ENCODE measurements at places on chromosomes 12 and 14. TPM values are rescaled to one million over a fixed set of nuclear protein-coding genes. Genes with fewer than 3 reads are reported as not detected.

CISTR gene
- 2.1 TPM for total RNA-seq

NEDD8 gene
- total RNA-seq = 214 TPM

SLC39A5 gene
- total RNA-seq = not detected

ABHD12B gene
- not detected for total RNA-seq

ACOT4 gene
- 0.77 TPM for total RNA-seq

PPFIA2 gene
- 0.82 TPM for total RNA-seq

CPNE8 gene
- total RNA-seq = 7.2 TPM

PAN2 gene
- 49.5 TPM for total RNA-seq

GON7 gene
- 19.0 TPM for total RNA-seq

PPP2R5E gene
- total RNA-seq = 34.5 TPM

SLCO1B1 gene
- total RNA-seq = not detected

OASL gene
- 0.25 TPM for total RNA-seq

WNT1 gene
- total RNA-seq = not detected

GALNT8 gene
- 1.5 TPM for total RNA-seq

ETFRF1 gene
- total RNA-seq = 71.5 TPM

ZBTB42 gene
- total RNA-seq = 5.7 TPM

TGFB3 gene
- 27.2 TPM for total RNA-seq

IL31 gene
- total RNA-seq = not detected

LRP1-AS gene
- total RNA-seq = not detected

DYRK2 gene
- 42.6 TPM for total RNA-seq

FAM181A gene
- not detected for total RNA-seq

OVCH1 gene
- total RNA-seq = 0.25 TPM

GPR68 gene
- 0.41 TPM for total RNA-seq

INHBE gene
- not detected for total RNA-seq

PTPRO gene
- total RNA-seq = 0.82 TPM

CLEC12A gene
- total RNA-seq = 5.7 TPM

SERPINA12 gene
- total RNA-seq = not detected
